ENCODE measurements at places on chromosomes 7 and 10. TPM values are rescaled to one million over a fixed set of nuclear protein-coding genes. Genes with fewer than 3 reads are reported as not detected.

Gene FAM221A
- total RNA-seq, result 4.9 TPM

Gene RAB19
- total RNA-seq, result 2.5 TPM

Gene MGMT
- 42.4 TPM for total RNA-seq

Gene MBL2
- total RNA-seq, result 0.05 TPM

Gene MBLAC1
- 3.1 TPM for total RNA-seq

Gene TMEM196
- total RNA-seq, result 0.05 TPM
